Osteocyte (in vitro differentiated cells): ENCODE measurements at places on chromosomes 7 and 10. TPM values are rescaled to one million over a fixed set of nuclear protein-coding genes. Genes with fewer than 3 reads are reported as not detected.

- H3K27me3 ChIP-seq: no peaks in the 10 kb centered on the region
- DNase-seq: peak; percentile 63
- H3K27ac ChIP-seq: no peak overlapping the region
- H3K4me1 ChIP-seq: peaks cover 6% of the 10 kb centered on the region
- no peaks in the 10 kb centered on the region for H3K36me3 ChIP-seq
These were observed 12.7 kb downstream of the PTPRE start for GRCh38 chr10:127919418-127920271.

DNA sequence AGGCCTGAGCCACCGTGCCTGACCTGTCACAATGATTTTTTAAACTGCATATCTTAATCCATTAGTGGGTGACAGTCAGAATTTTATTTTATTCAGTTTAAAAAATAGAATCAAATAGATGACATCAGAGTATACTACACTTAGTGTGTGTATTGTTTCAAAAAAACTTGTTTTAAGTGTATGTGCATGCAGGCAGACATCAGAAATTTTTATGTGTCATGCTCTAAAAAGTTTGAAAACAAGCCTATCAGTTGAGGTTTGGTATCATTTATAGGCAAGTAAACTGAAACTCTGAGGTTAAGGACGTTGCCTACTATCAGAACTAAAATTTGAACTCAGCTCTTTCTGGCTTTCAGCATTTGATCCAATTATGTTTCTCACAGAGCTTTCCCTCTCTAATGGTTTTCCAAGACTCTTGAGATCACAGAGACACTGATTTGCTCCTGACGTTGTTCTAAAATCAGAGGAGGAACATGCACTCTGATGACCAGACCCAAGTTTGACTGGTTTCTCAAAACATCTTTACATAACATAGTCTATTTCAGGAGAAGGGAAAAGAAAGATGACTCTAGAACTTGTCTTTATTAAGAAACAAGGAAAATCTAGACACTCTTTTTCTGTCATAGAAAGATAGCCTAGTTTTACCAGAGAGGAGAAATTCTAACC is 188.6 kb downstream of the AUTS2 start:
- H3K36me3 ChIP-seq: no peaks in the 10 kb centered on the region
- no peaks in the 10 kb centered on the region for H3K27me3 ChIP-seq
- H3K4me3 ChIP-seq: no peak overlapping the region
- DNase-seq: no peak
- H3K4me1 ChIP-seq: peaks cover 49% of the 10 kb centered on the region
- no peak overlapping the region for H3K27ac ChIP-seq

DNA sequence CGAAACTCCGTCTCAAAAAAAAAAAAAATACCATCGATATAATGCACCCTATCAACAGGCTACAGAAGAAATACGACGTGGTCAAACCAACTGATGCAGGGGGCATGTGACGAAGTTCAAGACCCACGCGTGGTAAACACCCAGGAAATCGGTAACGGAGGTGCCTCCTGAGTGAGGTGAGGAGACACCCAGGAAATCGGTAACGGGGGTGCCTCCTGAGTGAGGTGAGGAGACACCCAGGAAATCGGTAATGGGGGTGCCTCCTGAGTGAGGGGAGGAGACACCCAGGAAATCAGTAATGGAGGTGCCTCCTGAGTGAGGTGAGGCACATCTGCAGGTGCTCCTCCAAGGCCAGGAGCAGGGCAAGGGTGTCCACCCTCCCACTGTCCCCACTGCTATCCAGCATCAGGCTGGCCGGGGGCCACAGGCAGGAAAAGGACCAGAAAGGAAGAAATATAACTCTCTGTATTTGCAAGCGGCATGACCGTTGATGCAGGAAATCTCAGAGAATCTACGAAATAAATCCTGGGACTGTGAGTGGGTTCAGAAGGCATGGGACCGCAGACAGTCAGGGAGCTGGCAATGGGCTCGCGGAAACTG is 10.7 kb upstream of the GPR146 start:
- H3K4me3 ChIP-seq: no peak overlapping the region
- no peak overlapping the region for H3K27ac ChIP-seq

GRCh38 chr10:122638106-122638505 is 61.5 kb downstream of the C10orf120 start:
- no peak overlapping the region for H3K27ac ChIP-seq
- DNase-seq: no peak
- H3K27me3 ChIP-seq: peaks cover 5% of the 10 kb centered on the region

DNA sequence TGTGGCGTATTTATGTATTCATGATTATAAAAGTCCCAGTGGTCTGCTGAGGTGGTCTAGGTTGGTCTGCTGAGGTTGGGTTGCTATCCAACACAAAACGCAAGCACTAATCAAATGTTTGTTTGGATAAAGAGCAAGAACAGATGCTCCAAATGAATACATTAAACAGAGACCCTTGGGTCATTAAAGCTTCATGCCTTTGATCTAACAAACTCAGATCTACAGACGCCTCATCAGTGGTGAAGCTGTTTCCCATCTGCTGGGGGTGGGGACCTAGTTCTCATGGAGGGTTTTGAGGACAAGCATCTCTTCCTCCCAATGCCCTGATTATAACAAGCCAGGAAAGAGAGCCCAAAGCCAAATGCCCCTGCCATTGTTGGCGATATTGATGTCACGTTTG is 786.7 kb downstream of the NRG3 start:
- no peaks in the 10 kb centered on the region for H3K27me3 ChIP-seq
- no peak overlapping the region for H3K27ac ChIP-seq
- no peak for DNase-seq
- H3K4me1 ChIP-seq: no peaks in the 10 kb centered on the region

DNA sequence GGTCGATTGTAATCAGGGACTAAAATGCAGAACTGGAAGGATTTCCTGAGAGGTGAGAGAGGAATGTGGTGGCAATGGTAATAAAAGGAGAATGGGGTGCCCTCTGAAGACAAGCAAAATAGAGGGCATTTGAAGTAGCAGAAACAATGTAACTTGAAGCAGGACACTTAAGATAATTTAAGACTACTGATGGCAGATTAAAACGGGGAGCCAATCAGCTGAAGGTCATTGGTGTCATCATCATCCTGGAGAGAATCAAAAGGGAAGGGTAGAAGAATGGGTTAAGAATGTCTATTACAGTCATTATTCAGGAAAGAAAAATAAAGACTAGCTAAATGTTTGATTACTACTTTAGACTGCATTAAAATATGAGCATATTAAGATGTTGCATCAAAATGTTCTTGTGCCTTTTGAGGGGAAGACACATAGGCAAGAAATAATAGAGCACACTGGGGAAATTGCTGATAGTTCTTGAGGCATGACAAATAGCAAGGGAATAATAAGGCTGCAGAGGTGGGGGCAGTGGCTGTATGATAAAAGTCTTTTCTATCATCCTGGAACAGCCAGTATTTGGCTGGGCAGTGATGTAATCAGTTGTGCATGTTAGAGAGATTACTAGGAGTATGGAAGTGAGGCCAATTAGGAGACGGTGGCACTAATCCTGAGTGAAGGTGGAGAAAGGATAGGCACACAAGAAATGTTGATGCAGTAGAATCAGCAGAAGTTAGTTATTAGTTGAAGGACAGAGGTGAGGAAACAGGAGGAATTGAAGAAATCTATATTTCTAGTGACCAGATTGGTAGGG is 60.2 kb downstream of the CCDC71L start:
- no peaks in the 10 kb centered on the region for H3K36me3 ChIP-seq
- H3K27me3 ChIP-seq: no peaks in the 10 kb centered on the region
- no peak overlapping the region for H3K4me3 ChIP-seq
- H3K4me1 ChIP-seq: peaks cover 6% of the 10 kb centered on the region
- DNase-seq: no peak

DNA sequence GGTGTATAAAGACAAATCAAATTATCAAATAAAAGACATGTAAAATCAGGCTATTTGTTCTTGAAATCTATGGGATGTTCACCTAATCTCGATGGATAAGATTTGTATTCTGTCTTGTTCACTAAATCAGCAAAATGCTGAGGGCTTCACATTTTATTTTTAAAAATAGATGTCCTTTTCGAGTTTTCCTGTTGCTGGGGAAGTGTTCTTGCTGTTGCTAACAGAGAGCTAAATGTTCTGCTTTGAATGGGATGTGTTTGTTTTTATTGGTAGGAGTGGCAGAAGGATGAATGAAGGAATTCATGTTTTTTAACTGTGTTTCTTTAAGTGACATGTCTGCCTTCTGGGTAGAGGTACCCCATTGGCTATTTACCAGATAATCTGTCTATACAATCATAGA is 7.3 kb upstream of the SNX13 start:
- H3K27ac ChIP-seq: no peak overlapping the region
- peaks cover 3% of the 10 kb centered on the region for H3K4me1 ChIP-seq
- no peak for DNase-seq
- H3K4me3 ChIP-seq: no peak overlapping the region
- H3K27me3 ChIP-seq: no peaks in the 10 kb centered on the region
- no peaks in the 10 kb centered on the region for H3K36me3 ChIP-seq

DNA sequence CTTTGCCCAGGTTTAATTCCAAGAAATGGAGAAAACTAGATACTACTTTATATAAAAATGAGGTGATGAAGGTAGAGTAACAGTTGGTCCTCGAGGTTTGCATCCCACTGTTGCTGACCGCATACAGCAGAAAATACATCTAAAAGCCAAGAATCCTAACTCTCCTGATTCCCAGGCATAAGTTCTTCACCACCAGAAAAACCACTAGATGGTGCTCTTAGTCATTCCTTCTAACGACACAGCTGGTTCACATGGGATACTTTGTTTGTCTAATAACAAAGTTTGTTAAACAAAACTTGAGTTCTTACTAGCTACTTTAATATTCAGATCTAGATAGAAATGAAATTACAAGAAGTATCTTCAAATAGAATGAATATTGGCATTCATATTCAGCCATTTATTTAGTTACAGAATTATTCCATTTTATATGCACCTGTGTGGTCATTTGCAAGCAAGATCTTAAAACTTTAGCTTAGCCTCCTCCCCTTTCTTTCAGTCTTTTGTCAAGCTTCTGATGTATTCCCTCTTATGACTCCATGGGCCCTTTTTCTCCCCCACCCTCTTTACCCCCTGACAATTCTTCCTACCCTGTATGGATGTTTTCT is 54.1 kb upstream of the CYP26C1 start:
- no peaks in the 10 kb centered on the region for H3K27me3 ChIP-seq
- no peak for DNase-seq
- no peak overlapping the region for H3K4me3 ChIP-seq
- H3K27ac ChIP-seq: no peak overlapping the region
- H3K4me1 ChIP-seq: no peaks in the 10 kb centered on the region

GRCh38 chr7:91041901-91042484 is 222.2 kb upstream of the FZD1 start:
- no peaks in the 10 kb centered on the region for H3K27me3 ChIP-seq
- H3K36me3 ChIP-seq: peaks cover 17% of the 10 kb centered on the region
- H3K27ac ChIP-seq: no peak overlapping the region
- peaks cover 49% of the 10 kb centered on the region for H3K4me1 ChIP-seq
- H3K4me3 ChIP-seq: no peak overlapping the region

GRCh38 chr10:100816671-100817070 is 71.3 kb downstream of the PAX2 start:
- H3K36me3 ChIP-seq: no peaks in the 10 kb centered on the region
- no peak overlapping the region for H3K4me3 ChIP-seq
- peaks cover 77% of the 10 kb centered on the region for H3K27me3 ChIP-seq
- H3K4me1 ChIP-seq: no peaks in the 10 kb centered on the region

The FGF8 gene
- total RNA-seq: not detected in 2 replicates

The AOAH gene
- not detected in 2 replicates for total RNA-seq

The GHRHR gene
- total RNA-seq: not detected in 2 replicates

The PRSS2 gene
- total RNA-seq: not detected in 2 replicates
